Activated CD4-positive, alpha-beta T cell treated with anti-CD3 and anti-CD28 coated beads for 24 hours (primary cell): ENCODE measurements at places on chromosomes 4 and X.

- peak; percentile 47 for DNase-seq
Observed at GRCh38 chr4:170047771-170048354, 21.7 kb upstream of the MFAP3L start.

- DNase-seq, result no peak
Observed at GRCh38 chrX:115399306-115399705, 109.8 kb downstream of the LUZP4 start.

DNA sequence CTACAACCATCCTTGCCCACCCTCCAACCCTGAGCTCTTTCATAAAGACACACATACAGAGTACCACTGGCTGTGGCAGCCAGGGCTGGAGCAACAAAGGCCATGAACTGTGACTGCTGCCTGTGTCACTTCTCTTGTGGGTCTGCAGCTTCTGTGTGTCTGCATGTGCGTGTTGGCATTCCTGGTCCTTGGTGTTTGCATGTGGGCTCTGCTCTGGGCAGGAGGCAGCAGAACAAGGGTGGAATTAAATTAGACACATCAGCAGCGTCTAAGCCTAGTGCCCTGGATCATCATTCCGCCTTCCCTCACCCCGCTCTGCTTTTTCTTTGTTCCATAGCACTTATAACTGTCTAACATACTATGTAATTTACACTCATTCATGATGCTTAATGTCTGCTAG is 157.7 kb downstream of the MGST2 start:
- no peak for DNase-seq

- no peak for DNase-seq
Observed at GRCh38 chr4:136390824-136391223, 1141.5 kb downstream of the PCDH18 start.

GRCh38 chrX:76657499-76657898 is 230.0 kb downstream of the MAGEE1 start:
- no peak for DNase-seq

DNA sequence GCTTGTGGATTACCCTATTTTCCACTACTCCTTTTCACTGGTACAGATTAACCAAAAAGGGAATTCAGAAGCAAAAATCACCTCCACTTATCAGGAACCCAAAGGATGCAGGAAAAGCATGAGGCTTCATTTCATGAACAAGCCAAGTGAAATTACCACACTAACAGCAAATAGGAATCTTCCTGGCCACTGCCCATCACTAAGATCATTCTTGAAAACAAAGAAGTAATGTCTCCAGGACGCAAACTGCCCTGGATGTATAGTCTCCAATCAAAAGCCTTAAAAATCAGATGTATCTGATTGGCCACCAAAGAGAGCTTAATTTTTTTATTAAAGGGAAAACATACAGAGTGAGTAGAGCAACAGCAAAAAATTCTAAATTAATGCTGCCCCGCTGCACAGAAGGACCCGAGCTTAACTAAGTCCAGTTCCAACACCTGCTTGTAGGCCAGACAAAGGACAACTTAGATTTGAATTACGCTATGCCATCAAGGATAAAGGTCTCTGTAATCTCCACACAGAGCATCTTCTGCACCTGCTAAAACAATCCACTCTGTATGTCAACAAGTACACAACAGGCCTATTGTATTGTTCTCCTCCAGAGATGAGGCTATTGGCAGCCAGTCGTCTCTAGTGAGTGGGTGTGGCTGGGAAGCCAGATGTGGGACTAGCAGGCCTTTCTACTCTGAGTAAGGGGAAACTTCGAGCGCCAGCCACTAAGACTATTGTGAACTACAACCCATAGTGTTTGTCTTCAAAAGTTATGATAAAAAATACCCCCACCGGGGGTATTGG is 12.4 kb downstream of the ZDHHC9 start:
- no peak for DNase-seq

- DNase-seq, result no peak
Observed at GRCh38 chr4:2930135-2930757, 33.0 kb downstream of the NOP14 start.

- no peak for DNase-seq
Observed at GRCh38 chr4:24482871-24483270, 101.5 kb downstream of the DHX15 start.

DNA sequence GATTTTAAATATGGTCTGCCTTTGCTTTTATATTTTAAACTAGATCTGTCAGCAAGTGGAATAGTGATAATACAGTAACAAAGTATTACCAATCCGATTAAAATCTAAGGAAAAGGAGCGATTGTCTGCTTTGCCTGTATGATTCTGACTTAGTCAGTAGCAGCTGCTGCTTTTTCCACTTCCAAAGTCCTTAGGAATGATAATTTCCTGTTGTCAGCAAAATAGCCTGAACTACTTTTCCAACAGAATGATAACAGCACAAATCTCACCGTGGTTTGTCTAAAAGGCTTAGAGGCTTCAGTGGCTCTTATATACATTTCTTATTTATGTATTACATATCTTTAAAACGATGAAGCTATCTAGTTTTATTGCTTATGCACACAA is 290.0 kb downstream of the ANK2 start:
- no peak for DNase-seq
